ENCODE measurements at places on chromosomes 1 and 21. TPM values are rescaled to one million over a fixed set of nuclear protein-coding genes. Genes with fewer than 3 reads are reported as not detected.
A peak's percentile ranks its signal among the peaks of the same experiment; 100 is the strongest.

- no peaks in the 10 kb centered on the region for H3K36me3 ChIP-seq
- DNase-seq = peak; percentile 34
- H3K4me1 ChIP-seq = peaks cover 74% of the 10 kb centered on the region
Observed at GRCh38 chr1:227941509-227942020, 6.2 kb downstream of the WNT9A start.

DNA sequence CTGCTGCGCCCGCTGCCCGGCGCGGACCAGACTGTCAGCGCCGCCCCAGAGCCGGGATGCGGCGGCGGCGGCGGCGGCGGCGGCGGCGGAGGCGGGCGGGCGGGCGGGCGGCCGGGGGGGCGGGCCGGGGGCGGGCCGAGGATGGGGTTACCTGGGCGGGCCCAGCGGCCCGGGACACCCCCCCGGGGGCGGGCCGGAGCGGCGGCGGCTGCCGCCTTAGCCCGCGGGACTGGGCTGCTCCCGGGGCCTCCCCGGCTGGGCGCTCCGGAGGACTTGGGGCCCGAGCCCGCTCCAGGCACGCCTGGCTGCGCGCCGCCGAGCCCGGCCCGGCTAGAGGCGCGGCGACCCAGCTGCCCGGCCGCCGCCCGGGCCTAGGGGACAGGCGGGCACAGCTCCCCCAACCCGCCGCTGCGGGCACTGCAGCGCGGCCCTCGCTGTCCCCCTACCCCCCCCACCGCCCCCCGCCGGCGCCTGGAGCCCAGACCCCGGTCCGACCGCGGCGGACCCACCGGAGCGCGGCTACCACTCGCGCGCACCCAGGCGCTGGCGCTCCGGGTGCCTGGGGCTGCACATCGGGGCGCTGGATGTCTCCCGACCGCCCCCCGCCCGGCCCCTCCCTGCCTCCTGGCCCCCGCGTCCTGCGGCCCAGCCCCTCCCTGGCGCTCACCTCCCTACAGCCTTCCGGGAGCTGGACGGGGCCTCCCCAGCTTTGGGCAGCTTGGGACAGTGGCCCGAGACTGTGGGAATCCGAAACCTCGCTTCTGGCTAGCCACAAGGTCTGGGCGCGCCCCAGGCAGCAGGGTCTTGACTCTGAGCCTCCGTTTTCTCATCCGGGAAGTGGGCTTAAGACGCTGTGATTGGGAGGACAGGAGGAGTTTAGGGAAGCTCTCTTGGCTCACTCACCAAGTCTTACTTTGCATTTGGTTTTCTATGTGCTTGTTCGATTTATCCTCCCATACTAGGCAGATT lies at the start of gene WNT4:
TSS of gene WNT4 (minus strand) at position 33 of the 969 bp plus-strand sequence. CDS start 175 bp downstream, outside the sequence.
- H3K4me1 ChIP-seq = peaks cover 15% of the 10 kb centered on the region
- no peaks in the 10 kb centered on the region for H3K27me3 ChIP-seq
- H3K4me3 ChIP-seq = peak within 1 kb of the TSS; percentile 80
- DNase-seq = peak; percentile 38
- H3K36me3 ChIP-seq = no peaks in the 10 kb centered on the region
- H3K27ac ChIP-seq = peak within 1 kb of the TSS; percentile 74

- H3K27ac ChIP-seq = no peak overlapping the region
- no peaks in the 10 kb centered on the region for H3K27me3 ChIP-seq
- no peak overlapping the region for H3K4me3 ChIP-seq
- H3K4me1 ChIP-seq = no peaks in the 10 kb centered on the region
- H3K36me3 ChIP-seq = no peaks in the 10 kb centered on the region
Observed at GRCh38 chr1:247482747-247483146, 24.8 kb upstream of the OR2B11 start.

GRCh38 chr1:165828103-165828668 lies 772 bp downstream of the UCK2 start:
- H3K4me3 ChIP-seq = peak overlapping the region; percentile 93
- peak; percentile 43 for DNase-seq
- H3K36me3 ChIP-seq = no peaks in the 10 kb centered on the region
- no peaks in the 10 kb centered on the region for H3K27me3 ChIP-seq
- peaks cover 10% of the 10 kb centered on the region for H3K4me1 ChIP-seq
- peak overlapping the region; percentile 93 for H3K27ac ChIP-seq

The HSD11B1 gene
- 1.4 TPM for total RNA-seq

The CELA3B gene
- total RNA-seq = 0.42 TPM
